ENCODE measurements at places on chromosomes 3 and 15.

GRCh38 chr3:140822401-140823047, 119.1 kb upstream of the SLC25A36 start:
- DNase-seq = no peak

DNA sequence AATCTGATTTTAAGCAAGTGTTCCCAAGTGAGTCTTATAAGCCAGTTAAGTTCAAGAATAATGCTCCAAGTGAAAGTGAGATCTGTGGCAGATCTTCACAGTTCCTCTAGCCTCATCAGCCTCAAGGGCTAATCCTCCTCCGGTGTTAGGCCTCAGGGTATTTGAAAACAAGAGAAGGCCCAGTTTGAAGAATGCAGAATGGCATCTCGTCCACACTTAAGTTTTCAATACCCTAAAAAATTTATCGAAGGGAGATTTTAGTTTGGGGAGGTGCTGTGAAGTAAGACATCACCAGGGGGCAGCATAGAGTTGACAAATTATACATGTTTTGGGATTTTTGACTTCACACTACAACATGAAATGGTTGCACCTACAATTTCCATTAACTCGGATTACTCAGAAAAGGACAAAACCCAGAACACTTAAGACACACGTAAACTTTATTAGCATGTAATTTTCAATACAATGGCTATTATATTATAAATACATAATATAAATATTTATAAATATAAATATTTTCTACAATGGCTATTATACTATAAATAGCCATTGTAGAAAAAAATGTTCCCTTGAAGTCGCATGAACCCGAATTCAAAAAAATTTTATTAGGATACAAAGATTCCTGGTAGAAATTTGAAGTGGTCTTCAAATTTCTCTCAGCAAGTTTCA, 2.3 kb upstream of the TMEM266 start:
- DNase-seq = no peak

- no peak for DNase-seq
These were observed 58.9 kb upstream of the FLNB start for GRCh38 chr3:57949344-57949743.

DNA sequence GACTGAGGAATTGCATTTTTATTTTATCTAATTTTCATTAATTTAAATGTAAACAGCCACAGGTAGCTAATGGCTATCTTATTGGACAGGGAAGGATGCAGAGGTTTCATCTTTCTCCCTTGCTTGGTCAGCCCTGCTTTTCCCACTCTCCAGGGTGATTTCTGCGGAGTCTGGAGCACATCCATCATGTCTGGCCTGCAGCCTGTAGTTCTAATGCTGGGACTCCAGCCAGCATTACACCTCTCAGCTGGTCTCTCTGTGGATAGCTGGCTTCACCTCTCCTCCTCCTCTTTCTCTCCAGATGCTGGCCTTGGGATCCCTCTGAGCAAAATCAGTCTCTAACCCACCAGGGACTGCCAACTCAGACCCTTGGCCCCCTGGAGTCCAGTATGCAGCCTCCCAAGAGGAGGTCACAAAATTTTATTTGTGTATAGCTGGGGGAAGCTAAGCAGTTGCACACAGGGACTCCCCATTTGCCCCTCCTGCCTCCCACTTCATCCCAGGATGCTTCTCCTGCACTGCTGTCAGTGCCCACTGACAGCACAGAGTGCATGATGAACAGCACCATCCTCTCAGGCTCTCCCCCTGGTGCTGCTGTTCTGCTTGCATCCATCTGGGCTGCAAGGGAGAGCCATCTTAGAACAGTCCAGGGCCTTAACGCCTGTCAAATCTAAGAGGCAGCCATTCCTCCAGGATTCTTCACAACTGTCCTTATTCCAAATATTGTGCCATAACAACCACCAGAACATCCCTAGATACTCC, 1.7 kb downstream of the BFSP2 start:
- DNase-seq = no peak

- DNase-seq = no peak
These were observed 19.1 kb upstream of the FSTL1 start for GRCh38 chr3:120469882-120470301.

DNA sequence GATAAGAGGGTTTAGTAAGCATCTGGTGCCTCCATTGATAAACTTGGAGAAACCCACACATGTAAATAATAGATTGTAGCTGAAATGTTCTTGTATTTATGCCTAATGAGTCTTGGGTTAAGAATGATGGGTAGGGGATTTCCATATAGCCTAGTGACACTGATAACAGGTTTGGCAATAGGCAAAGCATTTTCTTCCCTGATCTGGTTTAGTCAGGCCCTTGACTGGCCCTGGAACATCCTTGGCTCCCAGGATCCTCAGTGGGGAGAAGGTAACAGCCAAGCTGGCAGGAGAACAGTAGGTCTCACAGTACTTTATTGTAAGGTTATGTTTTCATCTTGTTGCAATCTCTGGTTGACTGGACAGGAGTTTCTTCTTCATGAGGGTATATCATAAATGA, 228.4 kb downstream of the DIPK2A start:
- no peak for DNase-seq

- no peak for DNase-seq
These were observed 8.1 kb downstream of the VGLL3 start for GRCh38 chr3:86982883-86983282.

- no peak for DNase-seq
These were observed 700.1 kb downstream of the ROBO1 start for GRCh38 chr3:79067734-79068133.

DNA sequence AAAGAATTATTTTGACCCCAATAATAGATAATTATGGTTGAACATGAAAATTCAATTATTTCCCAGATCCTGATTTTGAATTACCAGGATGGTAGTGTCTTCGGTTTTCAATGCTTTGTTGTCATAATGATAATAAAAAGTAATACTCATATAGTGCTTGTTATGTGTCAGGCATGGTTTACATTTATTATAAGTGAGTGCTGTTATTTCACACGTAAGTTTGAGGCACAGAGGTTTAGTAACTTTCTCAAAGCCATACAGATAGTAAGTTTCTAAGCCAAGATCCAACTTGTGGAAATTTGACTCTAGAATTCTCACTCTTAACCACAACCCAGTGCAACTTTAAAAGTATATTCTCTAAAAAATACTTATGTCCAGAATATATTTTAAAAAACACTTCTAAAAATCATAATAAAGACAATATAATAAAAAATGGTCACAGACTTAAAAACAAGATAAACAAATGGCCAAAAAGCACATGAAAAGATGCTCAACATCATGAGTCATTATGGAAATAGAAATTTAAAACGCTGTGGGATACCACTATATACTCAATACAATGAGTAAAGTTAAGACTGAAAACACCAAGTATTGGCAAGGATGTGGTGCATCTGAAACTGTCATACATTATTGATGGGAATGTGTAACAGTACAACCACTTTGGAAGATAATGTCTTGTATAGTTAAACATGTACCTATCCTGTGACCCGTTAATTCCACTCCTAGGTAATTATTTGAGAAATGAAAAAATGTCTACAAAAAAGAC, 45.2 kb downstream of the SPRED1 start:
- DNase-seq = no peak

DNA sequence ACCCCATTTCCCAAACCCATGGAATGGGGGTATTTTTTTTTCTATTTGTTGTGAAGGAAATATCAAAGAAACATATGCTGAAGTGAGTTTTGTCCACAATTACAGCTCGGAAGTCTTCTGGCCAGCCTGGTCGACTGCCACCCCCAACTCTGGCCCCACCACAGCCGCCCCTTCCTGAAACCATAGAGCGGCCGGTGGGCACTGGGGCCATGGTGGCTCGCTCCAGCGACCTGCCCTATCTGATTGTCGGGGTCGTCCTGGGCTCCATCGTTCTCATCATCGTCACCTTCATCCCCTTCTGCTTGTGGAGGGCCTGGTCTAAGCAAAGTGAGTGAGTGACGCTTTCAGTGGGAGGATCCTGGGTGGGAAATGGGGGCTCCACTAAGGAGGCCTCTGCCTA, 71.9 kb downstream of the BOC start:
- no peak for DNase-seq

DNA sequence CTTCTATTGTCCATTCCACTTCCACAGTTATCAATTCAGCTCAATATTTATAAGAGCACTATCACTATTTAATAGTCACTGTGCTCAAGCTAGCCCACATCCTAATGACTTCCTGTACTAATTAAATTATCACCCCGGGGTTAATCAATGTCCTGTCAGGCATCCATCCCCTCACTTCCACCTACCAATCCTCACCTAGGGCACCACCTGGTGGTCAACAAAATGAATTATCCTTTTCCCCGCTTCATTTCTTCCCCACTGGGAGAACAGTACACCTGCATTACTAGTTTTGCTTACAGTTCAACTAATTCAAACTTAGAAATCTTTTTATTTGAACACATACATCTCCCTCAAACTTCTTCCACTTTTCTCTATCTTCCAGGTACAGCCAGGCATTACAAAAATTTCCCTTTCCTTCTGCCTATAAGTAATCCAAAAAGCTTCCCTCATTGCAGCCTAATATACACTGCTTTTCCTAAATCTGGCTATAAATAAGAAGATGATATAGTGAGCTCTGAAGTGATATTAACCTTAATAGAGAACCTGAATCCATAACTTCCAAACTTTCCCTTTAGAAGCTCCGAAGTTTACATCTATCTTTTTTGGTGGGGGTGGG, 68.5 kb downstream of the TMCC1 start:
- peak; percentile 61 for DNase-seq

GRCh38 chr3:177333533-177334520, 136.5 kb upstream of the TBL1XR1 start:
- DNase-seq = no peak

DNA sequence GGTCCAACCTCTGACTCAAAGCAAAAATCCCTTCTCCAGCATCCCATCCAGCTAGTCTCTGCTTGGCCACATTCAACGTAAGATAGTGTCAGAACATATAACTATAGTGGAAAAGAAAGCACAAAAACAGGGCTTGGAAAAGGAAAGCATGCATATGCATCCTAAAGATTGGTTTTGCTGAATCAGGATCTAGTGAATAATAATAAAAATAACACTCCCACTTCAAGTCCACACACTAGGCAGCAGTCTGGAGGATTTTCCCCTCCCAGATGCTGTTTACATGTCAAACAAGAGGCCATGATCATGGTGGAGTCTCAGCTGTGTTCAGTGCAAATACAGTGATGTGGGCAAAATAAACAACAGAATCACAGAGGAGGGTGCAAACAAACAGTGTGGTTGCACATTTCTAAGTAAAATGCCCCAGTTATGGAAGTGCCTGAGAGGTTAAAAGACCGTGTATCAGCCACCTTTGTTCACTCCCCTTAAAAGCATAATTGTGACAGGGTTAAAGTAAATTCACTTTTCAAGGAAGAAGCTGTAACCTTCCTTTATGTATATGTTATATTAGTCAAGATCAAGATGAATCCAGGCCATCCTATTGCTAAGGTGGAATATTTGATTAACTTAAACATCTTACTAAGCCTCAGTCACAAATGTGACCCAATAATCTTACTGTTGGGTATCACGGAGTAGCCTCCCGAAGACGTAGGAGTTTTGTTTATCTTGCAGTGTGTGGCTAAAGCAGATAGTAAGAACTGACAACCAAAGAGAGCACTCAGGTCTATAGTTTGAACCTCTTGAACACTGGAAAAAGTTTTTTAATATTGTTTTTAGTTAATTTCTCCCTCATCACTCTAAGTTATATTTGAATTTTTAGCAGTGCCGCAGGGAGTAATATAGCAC, 424.5 kb downstream of the SOX2 start:
- no peak for DNase-seq

- no peak for DNase-seq
These were observed 450.8 kb downstream of the MCTP2 start for GRCh38 chr15:94682171-94682570.

DNA sequence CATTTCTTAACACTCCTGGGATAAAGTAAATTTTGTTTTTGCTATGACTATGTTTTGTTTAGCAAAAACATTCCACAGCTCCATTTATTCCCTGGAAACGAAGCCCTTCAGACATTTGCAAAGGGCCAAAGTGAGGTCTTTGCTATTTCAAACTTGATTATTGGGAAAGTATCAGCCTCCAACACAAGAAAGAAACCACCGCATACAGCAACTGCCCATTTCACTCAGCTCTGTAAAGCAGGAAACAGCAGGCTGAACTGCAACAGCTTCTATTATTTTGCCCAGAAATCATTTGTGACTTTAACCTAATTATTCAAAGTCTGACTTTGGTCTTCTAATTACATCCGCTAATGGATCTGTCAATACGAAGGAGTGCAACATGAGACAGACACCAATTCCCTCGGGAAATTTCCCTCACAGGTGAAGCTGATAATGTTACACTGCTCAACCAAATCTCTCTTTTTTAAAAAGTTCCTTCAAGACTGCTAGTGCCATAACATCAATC, 72.1 kb downstream of the RFTN1 start:
- DNase-seq = no peak

DNA sequence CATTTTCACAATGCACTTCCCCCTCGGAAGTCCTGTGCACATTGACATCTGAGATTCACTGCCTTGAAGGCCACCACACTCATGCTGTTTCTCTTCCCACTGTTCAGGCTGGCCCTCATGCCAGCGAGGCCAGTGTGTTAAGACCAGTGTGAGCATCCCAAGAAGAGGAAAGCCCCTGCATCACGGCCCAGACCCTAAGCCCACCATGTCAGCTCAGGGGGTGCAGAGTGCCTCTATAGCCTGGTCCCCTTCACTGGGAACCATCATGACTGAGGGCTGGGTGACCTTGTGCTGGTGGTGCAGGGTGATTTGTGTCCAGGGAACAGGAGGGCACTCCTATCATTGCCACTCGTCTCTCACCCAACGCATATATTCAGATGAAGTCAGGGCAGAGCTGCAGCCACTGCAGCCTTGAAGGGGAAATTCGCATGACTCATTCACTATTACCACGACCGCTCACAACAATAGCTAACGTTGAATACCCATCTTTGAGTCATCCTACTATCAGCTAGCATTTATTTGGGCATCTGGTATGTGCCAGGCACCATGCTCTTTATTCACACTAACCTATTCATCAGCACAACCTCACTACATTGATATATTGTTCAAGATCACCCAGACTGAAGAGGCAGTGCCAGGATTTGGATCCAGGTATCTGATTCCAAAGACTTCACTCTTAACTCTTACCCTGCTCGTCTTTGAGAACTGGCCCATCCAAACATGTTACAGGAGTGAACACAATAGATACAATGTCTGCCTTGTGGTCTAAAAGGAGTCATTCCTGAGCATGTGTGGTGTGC, 58.8 kb upstream of the SLC6A11 start:
- DNase-seq = no peak

DNA sequence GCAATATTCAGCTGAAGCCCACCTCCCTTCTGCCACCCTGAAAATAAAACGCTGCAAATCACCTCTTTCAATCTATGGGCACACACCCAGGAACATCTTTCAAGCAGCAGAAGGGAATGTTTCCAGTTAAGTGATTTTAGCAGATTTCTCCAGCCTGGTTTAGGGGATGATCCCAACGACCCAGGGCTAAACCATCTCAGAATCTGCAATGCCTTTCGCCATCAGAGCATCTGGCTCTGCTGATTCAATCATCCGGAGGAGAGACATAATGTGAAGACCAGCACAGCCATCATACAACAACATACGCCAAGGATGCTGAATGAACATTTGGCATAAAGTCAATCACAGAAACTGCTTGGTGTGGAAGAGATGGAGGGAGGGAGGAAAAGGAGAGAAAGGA, 15.5 kb upstream of the LRRN1 start:
- no peak for DNase-seq

Data from H1 (cell line).